ENCODE measurements at places on chromosomes 12 and 14.

DNA sequence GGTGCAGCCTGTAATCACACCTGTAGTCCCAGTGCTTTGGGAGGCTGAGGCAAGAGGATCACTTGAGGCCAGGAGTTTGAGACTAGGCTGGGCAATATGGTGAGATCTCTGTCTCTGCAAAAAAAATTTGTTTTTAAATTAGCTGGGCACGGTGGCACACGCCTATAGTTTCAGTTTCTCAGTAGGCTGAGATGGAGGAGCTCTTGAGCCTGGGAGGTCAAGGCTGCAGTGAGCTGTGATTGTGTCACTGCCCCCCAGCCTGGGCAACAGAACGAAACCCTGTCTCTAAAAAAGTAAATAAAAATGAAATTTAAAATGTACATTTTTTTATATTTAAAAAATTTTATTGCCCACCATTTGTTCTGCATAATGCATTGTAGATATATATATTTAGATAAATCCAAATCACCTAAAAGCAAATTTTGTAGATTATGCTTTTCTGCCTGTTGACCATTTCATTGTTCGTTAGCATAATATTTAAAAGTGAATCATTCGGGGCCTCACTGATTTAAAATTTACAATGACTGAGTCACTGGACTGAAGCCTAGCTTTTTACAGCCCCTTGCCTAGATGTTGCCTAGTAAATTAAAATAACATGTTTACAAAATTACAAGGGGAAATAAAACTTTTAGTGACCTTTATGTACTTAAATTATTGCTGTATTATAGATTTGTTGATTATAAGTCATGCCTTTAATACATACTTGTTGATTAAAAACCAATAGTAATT lies 87.9 kb downstream of the USP15 start:
- no peak for DNase-seq

GRCh38 chr14:66069036-66069435 lies 417.1 kb upstream of the CCDC196 start:
- no peak for DNase-seq

DNA sequence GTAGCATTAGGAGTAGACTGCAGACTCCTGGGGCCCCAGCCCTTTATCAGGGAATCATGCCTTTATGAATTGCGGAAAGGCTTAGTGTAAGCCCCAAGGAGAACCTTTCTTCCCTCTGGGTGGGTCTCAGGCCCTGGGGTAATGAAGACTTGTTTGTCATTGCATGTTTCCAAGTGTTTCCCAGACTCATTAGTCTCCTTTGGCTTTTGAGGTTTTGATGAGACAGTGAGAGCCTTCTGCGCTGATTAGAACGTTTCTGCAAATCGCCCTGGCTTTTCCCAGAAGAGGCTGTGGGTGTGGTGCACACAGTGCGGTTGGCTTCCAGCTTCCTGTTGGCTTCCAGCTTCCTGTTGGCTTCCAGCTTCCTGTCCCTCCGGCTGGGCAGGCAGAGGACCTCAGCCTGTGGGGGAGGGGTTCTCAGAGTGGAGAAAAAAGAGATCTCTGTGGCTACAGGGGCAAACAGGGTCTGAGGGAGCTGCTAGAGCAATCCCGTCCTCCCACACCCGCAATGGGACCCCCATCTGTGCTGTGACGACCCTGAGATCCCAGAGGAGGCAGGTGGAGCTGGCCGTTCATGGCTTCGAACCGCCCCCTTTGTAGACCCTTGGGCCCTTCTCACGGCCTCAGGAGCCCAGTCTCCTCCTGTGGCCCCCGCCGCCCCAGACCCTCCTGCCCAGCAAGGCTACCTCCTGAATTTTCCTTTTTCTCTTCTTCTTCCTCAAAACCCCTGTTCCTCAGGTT lies 42.1 kb downstream of the GPR68 start:
- no peak for DNase-seq

DNA sequence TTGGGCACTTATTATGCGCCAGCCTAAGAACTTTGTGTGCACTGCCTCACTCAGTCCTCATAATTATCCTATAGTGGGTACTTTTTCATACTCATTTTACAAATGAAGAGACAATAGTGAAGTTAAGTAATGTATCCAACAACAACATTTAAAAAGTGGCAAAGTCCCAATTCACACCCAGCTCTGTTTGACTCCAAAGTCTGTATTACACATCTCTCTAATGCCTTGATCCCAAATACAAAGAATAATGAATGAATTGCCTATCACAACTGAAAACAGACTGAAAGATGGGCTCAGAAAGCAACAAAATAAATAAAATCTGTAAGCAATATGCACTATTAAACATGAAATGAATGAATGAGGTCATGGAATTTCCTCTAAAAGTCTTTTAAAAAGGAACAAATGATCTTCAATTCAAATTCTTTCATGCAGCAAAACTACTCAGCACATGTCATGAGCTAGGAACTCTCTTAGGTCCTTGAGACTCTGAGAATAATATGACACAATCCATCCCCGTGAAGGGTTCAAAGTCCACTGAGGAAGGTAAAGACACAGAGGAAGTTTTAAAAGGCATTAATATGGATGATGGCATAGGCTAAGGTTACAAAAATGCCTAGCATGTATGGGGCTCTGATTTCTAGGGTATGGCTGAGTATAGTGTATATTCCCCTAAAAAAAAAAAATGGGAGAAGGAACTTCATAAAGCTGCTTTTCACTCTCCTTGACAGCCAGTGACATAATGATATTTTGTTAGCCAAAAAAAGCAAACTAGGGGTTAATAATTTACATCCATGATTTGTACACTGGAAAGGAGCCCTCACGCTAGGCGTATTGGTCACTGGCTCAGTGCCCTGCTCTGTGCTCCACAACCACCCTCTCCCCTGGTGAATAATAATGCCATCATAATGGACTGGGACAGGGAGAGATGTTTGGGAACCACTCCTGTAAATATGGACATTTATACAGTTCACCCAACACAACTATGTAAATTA lies 103.4 kb downstream of the SLC2A13 start:
- DNase-seq = no peak

GRCh38 chr12:21642707-21643389 lies 14.8 kb downstream of the LDHB start:
- DNase-seq = no peak

- no peak for DNase-seq
These were observed 63.1 kb downstream of the ARMH4 start for GRCh38 chr14:58088961-58089360.

DNA sequence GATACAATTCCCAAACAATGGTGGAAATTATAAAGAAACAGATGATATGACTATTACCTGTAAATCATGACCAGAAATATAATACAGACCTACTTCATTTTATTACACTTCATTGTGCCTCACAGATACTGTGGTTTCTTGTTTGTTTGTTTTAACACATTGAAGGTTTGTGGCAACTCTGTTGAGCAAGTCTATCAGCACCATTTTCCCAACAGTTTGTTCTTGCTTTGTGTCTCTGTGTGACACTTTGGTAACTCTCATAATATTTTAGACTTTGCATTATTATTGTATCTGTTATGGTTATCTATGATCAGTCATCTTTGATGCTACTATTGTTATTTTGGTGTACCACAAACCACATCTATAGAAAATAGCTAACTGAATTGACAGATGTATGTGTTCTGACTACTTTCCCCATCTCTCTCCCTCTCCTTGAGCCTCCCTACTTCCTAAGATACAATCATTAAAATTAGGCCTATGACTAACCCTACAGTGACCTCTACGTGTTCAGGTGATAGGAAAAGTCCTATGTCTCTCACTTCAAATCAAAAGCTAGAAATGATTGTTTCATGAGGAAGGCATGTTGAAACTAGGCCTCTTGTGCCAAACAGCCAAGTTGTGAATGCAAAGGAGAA lies 49.1 kb downstream of the FBXO33 start:
- DNase-seq = no peak

DNA sequence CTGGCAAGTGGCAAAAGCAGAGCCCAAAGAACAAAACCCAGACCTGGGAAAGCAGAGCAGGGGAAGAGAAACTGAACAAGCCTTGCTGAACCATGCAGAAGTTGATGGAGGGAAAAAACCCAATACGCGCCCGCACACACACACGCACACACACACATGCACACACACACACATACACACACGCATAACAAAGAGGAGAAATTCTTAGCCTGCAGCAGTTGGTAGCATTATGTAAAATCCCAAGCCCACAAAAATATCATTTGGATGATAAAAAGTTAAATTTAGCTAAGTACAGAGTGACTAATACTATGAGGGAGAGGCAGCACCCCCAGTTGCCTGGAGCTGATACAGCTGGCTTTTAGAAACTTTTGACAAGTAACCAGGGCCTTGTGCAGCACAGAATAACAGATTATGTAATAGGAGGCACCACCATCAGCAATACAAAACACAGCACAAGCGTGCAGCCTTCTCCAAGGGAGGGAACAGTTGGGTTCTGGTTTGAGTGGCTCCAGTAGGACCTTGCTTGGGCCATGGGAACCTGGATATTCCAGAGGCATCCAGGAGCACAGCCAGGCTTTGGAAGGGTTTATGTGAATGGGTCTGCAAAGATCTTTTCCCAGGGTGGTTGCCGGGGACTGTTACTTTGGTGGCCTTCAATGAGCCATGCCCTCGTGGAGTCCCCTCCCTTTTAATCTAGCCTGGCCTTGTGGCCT lies 35.3 kb downstream of the PITPNM2 start:
- no peak for DNase-seq

- DNase-seq = no peak
These were observed 96.1 kb downstream of the IPO8 start for GRCh38 chr12:30599608-30600007.

GRCh38 chr12:130222519-130223218 lies 60.4 kb downstream of the FZD10 start:
- no peak for DNase-seq

DNA sequence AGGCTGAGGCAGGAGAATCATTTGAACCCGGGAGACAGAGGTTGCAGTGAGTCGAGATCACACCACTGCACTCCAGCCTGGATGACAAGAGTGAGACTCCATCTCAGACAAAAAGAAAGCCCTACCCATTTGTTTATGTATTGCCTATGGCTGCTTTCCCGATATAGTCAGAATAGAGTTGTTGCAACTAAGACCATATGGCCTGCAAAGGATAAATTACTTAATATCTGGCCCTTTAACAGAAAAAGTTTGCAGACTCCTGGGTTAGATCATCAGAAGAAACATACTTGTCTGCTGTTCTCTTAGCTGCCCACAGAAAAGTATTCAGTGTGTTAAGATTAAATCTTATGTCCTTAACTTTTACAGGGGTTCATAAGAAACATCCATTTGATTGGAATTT lies 122.4 kb upstream of the VASH1 start:
- no peak for DNase-seq

DNA sequence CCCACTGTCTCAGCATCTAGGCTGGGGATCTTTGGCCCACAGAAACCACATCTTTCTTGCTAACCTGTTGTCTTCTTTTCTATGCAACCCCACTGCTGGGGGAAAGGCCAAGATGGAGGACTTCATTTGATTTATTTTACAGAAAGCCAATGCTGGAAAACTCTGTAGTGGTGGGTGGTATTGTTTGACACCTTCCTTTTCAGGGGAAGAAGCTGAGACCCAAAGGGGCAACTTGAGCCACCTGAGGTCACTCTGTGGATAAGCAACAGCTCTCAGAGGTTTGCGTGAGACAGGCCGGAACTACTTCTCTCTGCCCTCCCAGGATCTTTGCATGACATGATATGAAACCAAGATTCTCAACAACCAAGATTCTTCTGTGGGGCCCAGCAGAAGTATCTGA lies 645.2 kb downstream of the VRK1 start:
- no peak for DNase-seq

- DNase-seq = no peak
These were observed 3.2 kb downstream of the SIX4 start for GRCh38 chr14:60720962-60721325.

- no peak for DNase-seq
These were observed 6.8 kb downstream of the KCNMB4 start for GRCh38 chr12:70372881-70373280.

DNA sequence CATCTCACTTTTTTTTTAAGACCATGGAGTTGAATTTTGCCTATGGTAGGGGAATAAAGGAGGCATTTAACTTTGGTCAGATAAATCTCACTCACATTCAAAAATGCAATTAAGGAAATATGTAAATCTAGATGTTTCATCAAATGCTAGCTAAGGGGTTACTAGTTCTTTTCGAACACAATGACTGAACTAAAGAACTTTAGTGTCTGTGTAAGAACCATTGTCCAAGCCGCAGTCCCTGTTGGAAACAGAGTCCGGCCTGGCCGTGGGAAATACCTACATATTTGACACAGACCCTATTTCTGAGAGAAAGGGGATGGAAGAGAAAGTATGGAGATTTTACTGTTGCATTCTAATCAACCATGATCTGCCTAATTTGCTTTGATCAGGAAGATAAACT lies 17.4 kb downstream of the LGR5 start:
- no peak for DNase-seq

- no peak for DNase-seq
These were observed 43.6 kb downstream of the PAPLN start for GRCh38 chr14:73280903-73281302.

DNA sequence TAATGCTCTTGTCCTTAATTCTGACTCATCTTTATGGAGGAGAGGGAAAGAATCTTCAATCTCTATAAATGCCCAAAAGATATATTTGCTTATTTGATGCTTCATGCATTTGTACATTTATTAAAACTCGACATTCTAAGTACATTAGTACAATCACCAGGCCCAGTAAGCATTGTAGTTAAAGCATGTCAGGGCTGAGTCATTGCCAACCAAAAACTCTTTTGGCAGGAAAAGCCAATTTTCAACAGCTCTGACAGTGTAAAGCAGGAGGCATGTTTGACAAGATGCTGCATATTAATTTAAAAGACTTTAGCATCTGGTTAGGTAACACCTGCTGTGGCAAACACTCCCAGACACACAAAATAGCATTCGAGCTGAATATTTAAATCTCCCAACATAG lies 290.9 kb downstream of the PPFIA2 start:
- no peak for DNase-seq

DNA sequence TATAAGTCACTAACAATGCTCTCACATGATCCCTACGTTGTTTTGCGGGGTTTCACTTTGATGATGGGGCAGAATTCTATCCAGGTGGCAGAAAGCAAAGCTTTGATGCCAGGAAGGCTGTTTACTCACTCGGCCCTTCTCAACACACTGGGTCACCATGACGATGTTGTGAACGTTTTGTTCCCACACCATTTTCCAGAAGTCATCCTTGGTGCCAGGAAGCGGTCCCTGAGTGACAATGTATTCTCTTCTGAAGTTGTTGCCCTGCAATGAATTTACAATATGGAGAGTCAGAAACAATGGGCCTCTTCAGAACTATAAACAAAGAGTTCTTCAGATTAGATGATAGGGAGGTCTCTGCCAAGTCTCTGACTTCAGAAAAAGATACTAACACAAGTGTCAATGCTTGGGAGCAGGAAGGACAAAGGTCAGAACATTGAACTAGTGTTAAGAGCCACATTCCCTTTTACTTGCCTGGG lies 101.3 kb downstream of the PTPRB start:
- DNase-seq = no peak
